Foreskin keratinocyte (primary cell): ENCODE measurements at places on chromosomes 7 and 10. TPM values are rescaled to one million over a fixed set of nuclear protein-coding genes. Genes with fewer than 3 reads are reported as not detected.

DNA sequence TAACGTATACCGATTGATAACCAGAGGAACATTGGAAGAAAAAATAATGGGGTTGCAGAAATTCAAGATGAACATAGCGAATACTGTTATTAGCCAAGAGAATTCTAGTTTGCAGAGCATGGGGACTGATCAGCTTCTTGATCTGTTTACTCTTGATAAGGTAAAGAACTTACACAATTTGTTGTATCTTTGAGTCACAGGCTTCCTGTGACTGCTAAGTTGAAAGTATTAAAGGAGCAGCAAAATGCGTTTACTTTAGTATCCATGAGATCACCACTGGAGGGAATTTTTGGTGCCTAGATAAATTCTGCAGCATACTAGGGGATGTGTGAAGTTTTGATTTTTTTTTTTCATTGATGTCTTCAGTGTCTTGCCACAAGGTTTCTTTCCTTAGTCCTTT, 103.6 kb downstream of the BTAF1 start:
- no peak for DNase-seq

DNA sequence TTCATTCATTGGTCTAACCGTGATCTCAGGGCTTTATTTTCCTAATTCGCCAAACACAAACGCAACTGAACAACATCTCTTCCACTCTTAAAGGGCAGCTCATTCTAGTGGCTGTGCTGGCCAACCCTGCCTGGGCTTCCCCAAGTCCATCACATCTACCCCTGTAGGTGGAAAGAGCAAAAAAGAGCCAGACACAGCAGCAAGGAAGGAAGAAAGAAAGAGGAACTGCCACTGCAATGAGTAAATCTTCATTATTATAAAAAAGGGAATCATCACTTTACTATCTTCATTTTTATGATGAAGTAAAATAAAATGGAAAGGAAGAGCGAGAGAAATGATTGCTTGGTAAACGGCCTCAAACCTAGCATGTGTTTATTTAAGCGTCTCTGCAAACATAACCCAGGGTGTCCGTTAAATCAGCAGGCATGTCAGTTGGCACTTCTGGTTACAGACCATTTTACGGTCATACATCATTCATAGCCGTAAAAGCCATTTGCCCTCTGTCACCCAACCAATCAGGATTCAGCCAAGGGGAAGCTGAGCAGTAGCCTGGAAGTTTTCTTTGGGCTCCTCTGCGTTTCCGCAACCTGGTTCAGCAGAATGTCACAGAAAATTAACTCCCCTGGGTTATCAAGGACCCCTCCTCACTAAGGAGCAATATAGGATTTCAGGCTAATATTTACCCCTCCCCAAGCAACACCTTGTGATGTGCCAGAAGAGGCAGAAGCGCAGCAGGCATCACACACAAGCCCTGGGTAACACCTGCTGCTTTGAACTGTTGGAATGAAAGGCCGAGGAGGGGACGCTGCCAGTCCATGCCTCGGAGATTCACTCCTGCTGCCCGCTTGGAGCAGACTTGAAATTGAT, 234.0 kb downstream of the SNX10 start:
- no peak for DNase-seq

- peak; percentile 26 for DNase-seq
Observed at GRCh38 chr7:41700044-41700471, 2.8 kb downstream of the INHBA start.

DNA sequence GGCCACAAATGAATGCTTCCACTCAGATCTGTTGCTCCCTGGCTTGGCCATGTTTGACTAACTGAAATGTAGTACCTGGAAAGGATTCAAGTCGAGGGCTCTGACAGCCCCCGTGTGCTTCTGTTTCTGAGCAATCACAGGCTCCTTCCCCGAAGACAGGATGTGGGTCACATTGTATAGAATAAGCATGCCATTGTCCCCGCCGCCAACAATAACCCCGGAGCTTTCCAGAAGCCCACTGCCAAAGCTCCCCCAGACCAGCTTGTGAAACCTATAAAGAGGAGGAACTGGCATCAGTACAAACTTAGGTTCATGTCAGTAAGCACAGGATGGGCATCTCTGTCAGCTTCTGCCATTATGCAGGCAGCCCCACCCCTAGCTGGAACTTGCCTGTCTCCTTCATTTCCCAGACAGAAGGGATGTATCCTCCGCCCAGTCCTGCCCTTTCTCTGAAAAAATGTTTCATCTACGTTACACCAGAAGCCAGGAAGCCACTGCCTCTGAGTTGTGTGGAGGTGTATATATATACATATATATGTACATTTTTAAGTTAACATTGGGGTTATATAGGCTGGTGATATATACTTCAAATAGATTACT, 10.3 kb downstream of the SEC31B start:
- DNase-seq = no peak

STEAP4 gene
- total RNA-seq = 0.03 and 0.04 TPM in 2 replicates

DNA sequence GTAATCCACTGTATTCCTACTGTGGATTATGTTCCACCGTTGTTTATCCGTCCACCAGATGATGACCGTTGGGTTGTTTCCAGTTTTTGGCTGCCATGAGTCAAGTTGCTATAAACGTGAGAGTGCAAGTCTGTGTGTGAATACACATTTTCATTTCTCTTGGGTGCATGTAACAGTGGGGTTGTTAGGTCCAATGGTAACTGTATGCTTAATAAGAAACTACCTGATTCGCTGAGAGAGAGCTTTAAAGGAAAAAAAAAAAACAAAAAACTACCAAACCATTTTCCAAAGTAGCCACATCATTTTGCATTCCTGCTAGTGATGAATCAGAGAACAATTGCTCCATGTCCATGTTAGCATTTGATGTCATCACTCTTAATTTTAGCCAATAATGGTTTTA, 15.9 kb downstream of the UBN2 start:
- peak; percentile 10 for DNase-seq

GRCh38 chr10:67976292-67977245, 92.1 kb downstream of the SIRT1 start:
- DNase-seq = no peak

DNA sequence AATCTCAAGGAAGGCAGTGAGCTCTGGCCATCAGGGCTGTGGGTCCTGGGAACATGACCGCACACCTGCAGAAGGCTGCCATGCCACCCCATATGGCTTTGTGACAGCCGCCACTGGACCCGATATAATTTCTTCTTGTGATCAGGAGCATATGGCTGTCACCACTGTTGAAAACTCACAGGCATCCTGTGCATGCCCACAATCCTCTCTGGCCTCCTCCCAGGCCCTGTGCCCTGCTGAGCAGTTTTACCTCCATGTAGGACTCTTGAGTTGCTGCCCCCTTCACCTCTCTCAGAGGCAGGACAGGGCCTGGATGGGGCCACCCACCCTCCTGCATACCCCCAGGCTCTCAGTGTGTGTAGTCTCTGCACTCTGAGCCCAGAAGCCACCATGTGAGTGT, 391.9 kb upstream of the AKR1E2 start:
- DNase-seq = no peak

DNA sequence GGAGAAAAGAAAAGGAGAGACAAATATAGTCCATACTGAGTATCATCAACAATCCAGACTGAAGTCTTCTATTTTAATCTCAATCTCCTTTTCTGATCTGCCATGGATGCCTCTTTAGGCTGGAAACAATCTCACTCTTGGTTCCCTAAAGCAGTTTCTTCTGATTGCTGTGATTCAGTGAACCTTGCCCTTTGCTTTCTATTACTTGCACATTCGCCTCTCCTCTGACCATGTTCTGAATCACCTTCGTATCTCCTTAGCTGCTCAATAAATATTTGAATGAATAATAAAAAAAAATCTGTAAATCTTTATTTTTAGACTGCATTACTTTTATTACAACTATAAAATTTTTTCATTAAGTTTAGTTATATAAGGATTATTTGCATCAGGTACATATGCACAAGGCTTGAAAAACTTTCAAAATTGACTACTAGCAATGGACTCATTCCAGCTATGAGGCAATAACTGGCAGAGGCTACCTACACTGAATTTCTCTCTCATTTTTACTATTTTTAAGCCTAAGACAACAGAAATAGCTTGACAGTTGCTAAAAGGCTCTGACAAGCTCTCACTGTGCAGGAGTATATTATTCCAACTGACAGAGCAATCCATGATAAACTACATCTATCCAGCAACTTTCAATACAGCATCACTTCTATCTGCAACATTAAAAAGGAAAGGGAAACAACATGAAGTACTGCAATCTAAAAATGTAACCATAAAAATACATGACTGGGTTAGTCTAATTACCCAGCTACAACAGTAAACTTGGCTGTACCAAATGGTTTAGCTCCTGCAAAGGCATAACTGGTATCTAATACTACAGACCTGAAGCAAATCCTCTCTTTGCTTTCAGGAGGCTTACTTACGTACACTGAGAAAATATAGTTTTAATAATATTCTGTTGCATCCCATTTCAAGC, 25.6 kb downstream of the TM9SF3 start:
- no peak for DNase-seq

- no peak for DNase-seq
Observed at GRCh38 chr7:29915481-29916215, 74.0 kb downstream of the SCRN1 start.

DNA sequence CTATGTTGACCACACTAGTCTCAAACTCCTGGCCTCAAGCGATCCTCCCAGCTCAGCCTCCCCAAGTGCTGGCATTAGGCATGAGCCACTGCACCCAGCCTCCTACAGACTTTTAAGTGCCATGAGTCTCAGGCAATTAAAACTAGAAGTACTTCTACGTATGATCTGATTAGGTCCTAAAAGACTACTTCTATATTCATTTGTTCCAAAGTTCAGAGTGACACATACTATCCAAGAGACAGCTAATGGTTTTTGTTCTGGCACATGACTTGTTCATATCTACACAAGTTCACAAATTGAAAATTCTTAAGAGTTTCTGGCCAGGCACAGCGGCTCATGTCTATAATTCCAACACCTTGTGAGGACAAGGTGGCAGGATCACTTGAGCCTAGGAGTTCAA, 11.7 kb downstream of the ARHGAP19 start:
- no peak for DNase-seq

PDK4 gene
- total RNA-seq = not detected in 2 replicates

NPC1L1 gene
- not detected in 2 replicates for total RNA-seq

GRCh38 chr7:17307558-17307957, 9.1 kb downstream of the AHR start:
- DNase-seq = no peak

TET1 gene
- 0.42 and 0.51 TPM in 2 replicates for total RNA-seq

TAS2R5 gene
- 0.61 and 0.63 TPM in 2 replicates for total RNA-seq

STEAP1 gene
- total RNA-seq = 18.6 and 23.4 TPM in 2 replicates

DNA sequence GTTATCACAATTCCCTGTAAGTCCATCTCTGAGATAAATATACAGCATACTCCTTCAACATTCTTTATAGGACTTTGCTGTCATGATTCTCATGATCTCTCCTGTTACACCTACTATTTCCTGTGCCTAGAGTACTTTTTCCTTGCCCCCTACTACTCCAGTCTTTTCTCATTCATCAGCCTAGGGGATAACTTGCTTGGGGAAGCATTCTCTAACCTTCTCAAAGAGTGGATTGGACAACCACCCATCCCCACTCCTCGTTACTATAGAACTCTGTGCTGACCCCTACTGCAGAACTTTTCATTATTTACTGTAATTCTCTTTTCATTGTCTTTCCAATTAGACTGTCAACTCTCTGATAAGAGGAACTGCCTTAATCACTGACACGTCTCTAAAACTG, 57.4 kb upstream of the TFEC start:
- no peak for DNase-seq

WIPF3 gene
- 0.41 and 0.63 TPM in 2 replicates for total RNA-seq

GRCh38 chr7:94040254-94040653, 36.1 kb upstream of the BET1 start:
- no peak for DNase-seq

EVX1 gene
- not detected in 2 replicates for total RNA-seq

- no peak for DNase-seq
Observed at GRCh38 chr7:48660306-48660870, 264.0 kb upstream of the CDC14C start.

DNA sequence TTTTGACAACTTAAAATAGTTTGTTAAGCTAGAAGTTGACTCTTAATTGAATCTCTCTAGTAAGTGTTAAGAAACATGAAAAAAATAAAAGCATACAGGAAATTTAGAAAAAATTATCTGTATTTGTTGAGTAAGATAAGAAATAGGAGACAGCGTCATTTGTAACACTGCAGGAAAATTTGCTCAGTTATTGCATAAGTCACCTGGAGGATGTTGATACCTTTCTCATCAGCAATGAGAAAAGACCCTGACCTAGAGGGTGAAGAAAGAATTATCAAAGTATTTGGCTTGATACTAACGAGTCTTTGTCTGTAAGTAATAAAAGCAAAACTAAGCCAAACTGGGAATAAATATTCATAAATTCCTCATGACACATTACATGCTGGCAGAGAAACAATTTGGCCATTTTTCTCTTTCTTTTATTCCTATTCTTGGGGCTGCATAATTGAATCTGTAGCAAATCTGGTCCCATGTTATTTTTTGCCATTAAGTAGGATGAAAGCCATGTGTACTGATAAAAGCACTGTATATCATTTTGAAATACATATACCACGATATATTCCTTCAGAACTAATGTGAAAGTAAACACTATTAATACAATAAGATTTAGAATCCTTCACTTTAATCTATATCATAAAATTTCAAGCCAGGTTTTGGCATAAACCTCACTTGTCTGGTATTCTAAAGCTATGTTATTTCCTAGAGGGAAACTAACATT, 362.8 kb downstream of the THSD7A start:
- no peak for DNase-seq

- no peak for DNase-seq
Observed at GRCh38 chr7:139231513-139232376, 708 bp downstream of the UBN2 start.

HSPA12A gene
- 10.3 and 10.4 TPM in 2 replicates for total RNA-seq

OR2A5 gene
- not detected in 2 replicates for total RNA-seq

NPTX2 gene
- not detected in 2 replicates for total RNA-seq

GRCh38 chr7:8411103-8411502, 22.3 kb upstream of the NXPH1 start:
- no peak for DNase-seq

- no peak for DNase-seq
Observed at GRCh38 chr7:30678805-30679204, 3.5 kb downstream of the CRHR2 start.

FAM25G gene
- 0.74 TPM in 1 of 2 replicates, not detected in the other for total RNA-seq

- no peak for DNase-seq
Observed at GRCh38 chr7:130374507-130374906, 5.8 kb upstream of the CPA1 start.

DNA sequence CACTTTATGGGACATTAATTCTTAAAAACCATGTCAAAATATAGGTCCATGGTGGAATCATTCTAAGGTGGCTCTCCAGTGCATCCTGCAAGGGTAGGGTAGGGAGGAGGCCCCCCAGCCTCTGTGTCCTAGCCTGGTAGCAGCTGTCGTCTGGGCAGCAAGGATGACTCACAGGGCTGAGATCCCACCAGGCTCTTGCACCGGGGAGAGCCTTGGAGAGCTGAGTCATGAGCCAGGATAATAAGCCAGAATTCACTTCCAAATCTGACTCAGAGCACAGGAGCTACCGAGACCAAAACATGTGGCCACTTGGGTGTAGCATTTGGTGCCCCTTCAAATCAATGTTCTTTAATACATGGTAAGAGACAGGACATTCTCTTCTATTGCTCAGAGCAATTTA, 298.5 kb downstream of the NEBL start:
- DNase-seq = peak; percentile 82
